ENCODE measurements at places on chromosomes 5 and 9. TPM values are rescaled to one million over a fixed set of nuclear protein-coding genes. Genes with fewer than 3 reads are reported as not detected.

FREM1 gene
- not detected for total RNA-seq

LCN15 gene
- total RNA-seq: not detected

SGTB gene
- total RNA-seq: 53.8 TPM

LCN2 gene
- not detected for total RNA-seq

NSD1 gene
- 130 TPM for total RNA-seq

TPPP gene
- total RNA-seq: 0.25 TPM

MAMDC2 gene
- total RNA-seq: not detected

CFAP90 gene
- total RNA-seq: not detected

DNA sequence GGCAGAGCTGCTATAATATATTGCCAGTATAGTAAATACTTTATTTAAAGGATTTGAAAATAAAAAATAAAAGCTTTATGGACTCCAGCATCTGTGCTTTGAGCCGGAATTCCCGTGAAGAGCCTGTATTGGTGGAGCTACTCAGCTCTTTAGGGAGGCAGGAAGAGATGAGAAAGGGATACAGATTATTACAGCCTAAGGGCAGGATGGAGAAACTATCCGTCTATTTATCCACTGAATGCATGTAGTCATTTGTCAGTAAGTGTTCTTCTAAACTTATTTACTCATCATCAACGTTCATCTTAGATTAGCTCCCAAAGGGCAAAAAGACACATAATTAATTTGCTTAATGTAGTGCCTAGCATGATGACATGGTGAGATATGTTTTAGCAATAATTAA, 48.4 kb downstream of the SLC1A1 start:
- H3K27me3 ChIP-seq: no peaks in the 10 kb centered on the region
- peaks cover 7% of the 10 kb centered on the region for H3K4me1 ChIP-seq
- no peak for DNase-seq

DNA sequence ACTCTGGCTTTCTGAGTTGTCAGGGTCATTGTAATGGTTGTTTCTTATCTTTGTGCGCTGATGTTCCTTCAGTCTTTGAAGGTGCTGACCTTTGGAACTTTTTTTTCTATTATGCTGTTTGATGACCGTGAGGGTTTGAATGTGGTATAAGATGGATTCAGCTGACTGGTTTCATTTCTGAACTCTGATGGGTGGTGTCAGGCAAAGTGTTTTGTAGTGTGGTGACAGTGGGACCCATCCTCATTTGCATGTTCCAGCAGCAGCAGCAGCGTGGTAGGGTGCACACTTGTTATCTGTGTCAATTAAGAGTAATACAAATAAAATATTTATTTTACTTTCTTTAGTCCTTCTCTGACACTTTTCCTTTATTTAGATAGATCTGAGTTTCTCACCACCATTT, 227.7 kb upstream of the PRR16 start:
- no peaks in the 10 kb centered on the region for H3K36me3 ChIP-seq
- no peak overlapping the region for H3K27ac ChIP-seq
- no peak overlapping the region for H3K4me3 ChIP-seq
- no peak for DNase-seq

- H3K4me1 ChIP-seq: peaks cover 12% of the 10 kb centered on the region
- H3K27ac ChIP-seq: no peak overlapping the region
- no peaks in the 10 kb centered on the region for H3K36me3 ChIP-seq
- peak; percentile 49 for DNase-seq
- peaks cover 2% of the 10 kb centered on the region for H3K27me3 ChIP-seq
Observed at GRCh38 chr9:137305060-137305797, 3.2 kb upstream of the NRARP start.

GRCh38 chr5:139543423-139543991, 17.6 kb upstream of the UBE2D2 start:
- DNase-seq: peak; percentile 41
- H3K4me3 ChIP-seq: peak overlapping the region; percentile 75
- peak overlapping the region; percentile 71 for H3K27ac ChIP-seq
- H3K36me3 ChIP-seq: no peaks in the 10 kb centered on the region

DNA sequence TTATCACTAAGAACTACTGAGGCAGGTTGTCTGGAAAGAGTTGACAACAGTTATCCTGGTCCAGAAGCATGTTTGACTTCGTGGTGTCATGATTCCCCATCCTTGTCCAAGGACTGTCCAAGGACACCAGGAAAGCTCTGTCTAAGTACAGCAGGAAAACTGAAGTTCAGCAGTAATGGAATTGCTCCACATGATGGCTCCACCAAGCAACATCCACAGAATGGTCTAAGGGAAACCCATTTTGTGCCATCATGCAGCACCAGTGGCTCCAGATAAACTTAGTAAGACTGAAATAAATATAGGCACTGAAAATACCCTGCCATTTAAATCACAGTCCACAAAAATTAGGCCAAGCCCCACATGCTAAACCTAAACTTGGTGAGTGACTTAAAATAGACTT, 192.8 kb downstream of the CDH18 start:
- DNase-seq: no peak
- H3K27ac ChIP-seq: no peak overlapping the region
- no peak overlapping the region for H3K4me3 ChIP-seq
- H3K27me3 ChIP-seq: no peaks in the 10 kb centered on the region

DNA sequence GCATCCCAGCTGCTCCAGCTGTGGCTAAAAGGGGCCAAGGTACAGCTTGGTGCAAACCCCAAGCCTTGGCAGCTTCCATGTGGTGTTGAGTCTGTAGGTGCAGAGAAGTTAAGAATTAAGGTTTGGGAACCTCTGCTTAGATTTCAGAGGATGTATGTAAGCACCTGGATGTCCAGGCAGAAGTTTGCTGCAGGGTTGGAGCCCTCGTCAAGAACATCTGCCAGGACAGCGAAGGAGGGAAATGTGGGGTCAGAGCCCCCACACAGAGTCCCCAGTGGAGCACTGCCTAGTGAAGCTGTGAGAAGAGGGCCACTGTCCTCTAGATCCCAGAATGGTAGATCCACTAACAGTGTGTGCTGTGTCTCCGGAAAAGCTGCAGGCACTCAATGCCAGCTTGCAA, 236.2 kb upstream of the ADRA1B start:
- H3K4me1 ChIP-seq: no peaks in the 10 kb centered on the region
- no peak overlapping the region for H3K27ac ChIP-seq
- peaks cover 2% of the 10 kb centered on the region for H3K27me3 ChIP-seq
- H3K4me3 ChIP-seq: no peak overlapping the region
- no peak for DNase-seq

- H3K4me3 ChIP-seq: peak overlapping the region; percentile 95
- no peaks in the 10 kb centered on the region for H3K27me3 ChIP-seq
- H3K36me3 ChIP-seq: no peaks in the 10 kb centered on the region
- H3K4me1 ChIP-seq: peaks cover 51% of the 10 kb centered on the region
Observed at GRCh38 chr5:109690242-109690974, 681 bp downstream of the MAN2A1 start.

GRCh38 chr9:547314-547713, 294.2 kb upstream of the DMRT1 start:
- no peaks in the 10 kb centered on the region for H3K27me3 ChIP-seq
- DNase-seq: no peak
- no peaks in the 10 kb centered on the region for H3K36me3 ChIP-seq

GRCh38 chr9:132697230-132697629, 27.0 kb downstream of the GTF3C4 start:
- H3K36me3 ChIP-seq: peaks cover 11% of the 10 kb centered on the region
- H3K4me1 ChIP-seq: peaks cover 2% of the 10 kb centered on the region
- DNase-seq: no peak
- H3K4me3 ChIP-seq: no peak overlapping the region
- H3K27ac ChIP-seq: no peak overlapping the region

- H3K27ac ChIP-seq: no peak overlapping the region
- peaks cover 35% of the 10 kb centered on the region for H3K36me3 ChIP-seq
- peaks cover 10% of the 10 kb centered on the region for H3K4me1 ChIP-seq
- no peak for DNase-seq
- H3K4me3 ChIP-seq: peak overlapping the region; percentile 48
Observed at GRCh38 chr5:175873088-175873454, 1.7 kb downstream of the CPLX2 start.

GRCh38 chr5:149001162-149001561, 61.7 kb downstream of the SH3TC2 start:
- H3K27ac ChIP-seq: no peak overlapping the region
- no peak overlapping the region for H3K4me3 ChIP-seq
- no peaks in the 10 kb centered on the region for H3K4me1 ChIP-seq
- DNase-seq: no peak

GRCh38 chr9:126506361-126507317, 107.1 kb upstream of the LMX1B start:
- DNase-seq: no peak
- H3K4me1 ChIP-seq: no peaks in the 10 kb centered on the region
- no peak overlapping the region for H3K4me3 ChIP-seq
- no peak overlapping the region for H3K27ac ChIP-seq

- no peaks in the 10 kb centered on the region for H3K36me3 ChIP-seq
- H3K4me3 ChIP-seq: no peak overlapping the region
Observed at GRCh38 chr5:73513996-73514395, 15.8 kb downstream of the BTF3 start.

GRCh38 chr5:174065528-174066197, 20.2 kb downstream of the NSG2 start:
- no peak for DNase-seq
- no peaks in the 10 kb centered on the region for H3K4me1 ChIP-seq
- H3K36me3 ChIP-seq: no peaks in the 10 kb centered on the region
- no peak overlapping the region for H3K4me3 ChIP-seq
- peaks cover 21% of the 10 kb centered on the region for H3K27me3 ChIP-seq

DNA sequence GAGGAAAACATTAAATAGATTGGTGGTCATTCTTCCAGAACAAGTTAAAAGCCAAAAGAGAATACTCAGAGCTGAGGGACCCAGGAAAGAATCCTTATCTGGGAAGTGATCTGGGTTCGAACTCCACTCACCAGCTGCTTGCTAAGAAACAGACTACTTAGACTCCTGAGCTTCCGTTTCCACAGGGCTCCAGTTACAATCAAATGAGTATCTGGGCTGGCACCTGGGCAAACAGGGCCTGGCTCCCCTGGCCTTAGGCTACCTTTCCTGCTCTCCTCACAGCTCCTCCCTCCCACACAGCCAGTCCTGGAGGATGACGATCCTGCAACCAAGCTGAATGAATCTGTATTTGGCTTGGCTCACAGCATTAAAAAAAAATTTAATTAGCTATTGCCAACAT, 2.5 kb downstream of the MAPK9 start:
- no peak overlapping the region for H3K4me3 ChIP-seq
- peaks cover 27% of the 10 kb centered on the region for H3K36me3 ChIP-seq
- H3K27me3 ChIP-seq: no peaks in the 10 kb centered on the region
- no peak overlapping the region for H3K27ac ChIP-seq

GRCh38 chr5:113110117-113110516, 133.5 kb downstream of the DCP2 start:
- no peaks in the 10 kb centered on the region for H3K36me3 ChIP-seq
- H3K4me1 ChIP-seq: peaks cover 5% of the 10 kb centered on the region
- no peak overlapping the region for H3K27ac ChIP-seq

- no peak overlapping the region for H3K27ac ChIP-seq
- DNase-seq: no peak
- H3K36me3 ChIP-seq: peaks cover 31% of the 10 kb centered on the region
Observed at GRCh38 chr9:135919318-135919890, 12.1 kb upstream of the CAMSAP1 start.

DNA sequence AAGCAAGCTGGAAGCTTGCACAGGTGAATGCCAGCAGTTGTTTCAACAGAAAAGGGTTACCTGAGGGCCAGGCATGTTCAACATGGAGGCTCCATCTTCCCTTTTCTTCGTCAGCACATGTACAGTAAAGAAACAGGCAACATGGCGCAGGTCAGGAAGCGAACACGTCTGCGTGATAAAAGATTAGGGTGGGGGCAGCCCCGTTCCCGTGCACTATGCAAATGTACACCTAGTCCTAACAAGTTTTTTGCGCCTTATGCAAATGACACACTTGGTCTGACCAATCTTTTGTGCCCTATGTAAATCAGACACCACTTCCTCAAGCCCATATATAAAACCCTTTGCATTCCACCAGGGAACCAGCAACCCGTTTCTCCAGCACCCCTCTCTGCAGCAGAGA, 452.1 kb upstream of the PTPRD start:
- no peak overlapping the region for H3K4me3 ChIP-seq
- H3K27me3 ChIP-seq: no peaks in the 10 kb centered on the region
- H3K36me3 ChIP-seq: no peaks in the 10 kb centered on the region
- H3K4me1 ChIP-seq: no peaks in the 10 kb centered on the region
- DNase-seq: no peak

DNA sequence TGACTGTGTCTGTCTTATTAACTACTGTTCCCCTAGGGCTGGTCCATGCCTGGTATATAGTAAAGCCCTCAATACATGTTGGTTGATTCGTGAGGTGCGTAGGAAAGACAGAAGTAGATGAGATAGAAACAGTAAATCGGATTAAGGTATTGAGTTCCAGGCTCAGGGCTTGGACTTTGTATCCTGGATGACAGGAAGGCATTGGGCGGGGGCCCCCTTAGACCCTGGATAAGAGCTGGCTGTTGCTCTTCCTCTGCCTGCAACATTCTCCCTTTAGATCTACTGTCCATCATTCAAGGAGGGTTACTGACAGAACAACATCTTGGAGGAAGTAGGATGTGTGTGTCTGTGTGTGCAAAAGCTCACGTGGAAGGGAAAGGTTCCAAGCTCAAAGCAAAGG, 31.2 kb upstream of the CTNNA1 start:
- no peak overlapping the region for H3K27ac ChIP-seq
- peaks cover 69% of the 10 kb centered on the region for H3K27me3 ChIP-seq
- no peak for DNase-seq
- peaks cover 4% of the 10 kb centered on the region for H3K4me1 ChIP-seq
- no peaks in the 10 kb centered on the region for H3K36me3 ChIP-seq

GRCh38 chr9:36949466-36949865, 84.6 kb downstream of the PAX5 start:
- no peaks in the 10 kb centered on the region for H3K36me3 ChIP-seq
- H3K27me3 ChIP-seq: peaks cover 16% of the 10 kb centered on the region
- DNase-seq: no peak
- peak overlapping the region; percentile 9 for H3K27ac ChIP-seq

GRCh38 chr5:102130386-102130785, 165.7 kb downstream of the SLCO4C1 start:
- peaks cover 9% of the 10 kb centered on the region for H3K27me3 ChIP-seq
- no peak overlapping the region for H3K4me3 ChIP-seq
- no peak overlapping the region for H3K27ac ChIP-seq
- no peaks in the 10 kb centered on the region for H3K36me3 ChIP-seq
- no peak for DNase-seq

- H3K27ac ChIP-seq: peak overlapping the region; percentile 76
- H3K4me3 ChIP-seq: no peak overlapping the region
- peaks cover 3% of the 10 kb centered on the region for H3K4me1 ChIP-seq
- no peak for DNase-seq
Observed at GRCh38 chr5:150066901-150067396, 19.4 kb downstream of the CSF1R start.

GRCh38 chr5:54146390-54146789, 164.0 kb downstream of the ARL15 start:
- H3K4me1 ChIP-seq: no peaks in the 10 kb centered on the region
- no peak overlapping the region for H3K27ac ChIP-seq

- no peaks in the 10 kb centered on the region for H3K4me1 ChIP-seq
- H3K4me3 ChIP-seq: no peak overlapping the region
- no peak for DNase-seq
- H3K27me3 ChIP-seq: peaks cover 3% of the 10 kb centered on the region
Observed at GRCh38 chr5:31328040-31328733, 134.7 kb downstream of the CDH6 start.

GRCh38 chr5:110909950-110910349, 161.6 kb upstream of the TSLP start:
- no peaks in the 10 kb centered on the region for H3K4me1 ChIP-seq
- no peak overlapping the region for H3K4me3 ChIP-seq
- H3K36me3 ChIP-seq: no peaks in the 10 kb centered on the region

All from naive thymus-derived CD8-positive, alpha-beta T cell (primary cell).